A549 treated with dexamethasone at 1 μM for 4 hours (cell line): ENCODE measurements at places on chromosomes 7 and 10. TPM values are rescaled to one million over a fixed set of nuclear protein-coding genes. Genes with fewer than 3 reads are reported as not detected.

OPN1SW gene
- total RNA-seq = not detected in 5 replicates

SLC26A4 gene
- 0.02 to 0.11 TPM (median 0.06 TPM) in 5 replicates for total RNA-seq

MACC1 gene
- not detected in 5 replicates for total RNA-seq

AZGP1 gene
- total RNA-seq = 0.21 to 0.22 TPM in 2 of 5 replicates, not detected in the others

PRKAR1B gene
- 28.2 to 33.5 TPM (median 31.6 TPM) in 5 replicates for total RNA-seq

SLC29A3 gene
- total RNA-seq = 26.1 to 33.2 TPM (median 29.7 TPM) in 5 replicates

OR2A42 gene
- total RNA-seq = not detected in 5 replicates

CYP3A4 gene
- total RNA-seq = 0.05 to 0.14 TPM (median 0.08 TPM) in 4 of 5 replicates, not detected in the other

TMEM140 gene
- total RNA-seq = 0.64 to 1.3 TPM (median 1.1 TPM) in 5 replicates

CUBN gene
- 0.04 to 0.38 TPM (median 0.06 TPM) in 5 replicates for total RNA-seq

KIAA1217 gene
- 1.0 to 1.9 TPM (median 1.4 TPM) in 5 replicates for total RNA-seq

ADCY1 gene
- total RNA-seq = 1.3 to 3.0 TPM (median 2.6 TPM) in 5 replicates

ACSM6 gene
- total RNA-seq = 0.06 TPM in 1 of 5 replicates, not detected in the others

TLX1 gene
- total RNA-seq = 0.04 TPM in 1 of 5 replicates, not detected in the others

PROSER2 gene
- 30.6 to 35.9 TPM (median 33.1 TPM) in 5 replicates for total RNA-seq

UTF1 gene
- total RNA-seq = not detected in 5 replicates

SLC13A1 gene
- not detected in 5 replicates for total RNA-seq
